AG04449 (cell line): ENCODE measurements at places on chromosomes 13 and 19.

GRCh38 chr19:32459204-32459865, 53.8 kb downstream of the DPY19L3 start:
- DNase-seq = no peak

- no peak for DNase-seq
Measured at GRCh38 chr19:50497022-50497405, 14.0 kb downstream of the JOSD2 start.

DNA sequence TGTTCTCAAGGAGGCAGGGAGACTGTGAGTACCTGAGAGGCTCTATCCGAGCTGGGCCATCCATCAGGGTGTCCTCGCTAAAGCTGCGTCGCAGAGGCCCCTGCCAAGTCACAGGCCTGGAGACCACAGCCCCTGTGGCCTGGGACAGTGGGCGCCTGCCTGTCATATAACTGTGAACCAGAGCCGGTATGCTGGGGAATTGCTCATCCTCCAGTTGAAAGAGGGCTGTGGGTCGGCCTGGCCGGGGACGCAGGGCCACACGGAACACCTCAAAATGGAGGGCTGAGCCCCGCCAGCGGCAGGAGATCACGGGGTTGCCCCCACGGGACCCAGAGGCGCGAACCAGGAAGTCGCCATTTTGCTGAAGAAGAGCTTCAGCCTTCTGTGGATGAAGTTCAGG, 6.6 kb downstream of the SH2D3A start:
- DNase-seq = no peak

- no peak for DNase-seq
Measured at GRCh38 chr19:45136507-45137178, 24.1 kb downstream of the NKPD1 start.

GRCh38 chr19:27657271-27658051, 1555.5 kb downstream of the UQCRFS1 start:
- DNase-seq = no peak

DNA sequence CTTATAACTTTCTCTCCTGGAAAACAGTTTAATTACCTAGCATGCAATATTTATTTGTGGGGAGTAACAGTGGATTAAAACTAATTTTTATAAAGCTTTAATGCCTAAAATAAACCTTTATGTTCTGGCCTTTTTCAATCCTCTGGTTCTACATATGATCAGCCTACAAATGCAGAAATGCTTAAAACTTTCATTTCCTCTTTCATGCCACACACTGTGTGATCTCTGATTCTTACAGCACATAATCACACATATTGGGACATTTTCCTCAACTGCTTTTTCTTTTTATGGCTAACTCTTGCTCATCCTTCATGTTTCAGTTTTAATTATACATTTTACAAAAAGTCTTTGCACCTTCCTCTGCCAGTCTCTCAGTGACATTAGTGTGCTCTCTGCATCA, 910.8 kb upstream of the SLITRK6 start:
- DNase-seq = no peak

GRCh38 chr19:43695985-43696704, 19.7 kb upstream of the IRGC start:
- no peak for DNase-seq

DNA sequence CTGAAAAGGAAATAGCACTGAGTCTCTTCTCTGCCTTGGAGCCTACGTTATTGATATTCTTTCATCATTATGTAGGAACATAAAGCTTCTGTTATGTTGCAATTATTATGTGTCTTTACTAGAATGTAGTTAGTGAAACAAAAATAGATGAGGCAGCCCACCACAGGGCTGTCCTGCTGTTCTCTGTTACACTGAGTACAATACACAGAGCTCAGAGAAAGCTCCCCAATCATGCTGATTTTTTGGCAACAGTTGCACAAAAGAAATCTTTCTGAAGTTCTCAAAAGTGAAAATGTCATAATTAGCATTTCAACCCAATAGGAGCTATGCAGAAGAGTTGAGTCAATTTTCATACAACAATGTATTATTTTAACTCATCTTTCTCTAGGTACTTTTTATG, 119.5 kb downstream of the EFNB2 start:
- no peak for DNase-seq

DNA sequence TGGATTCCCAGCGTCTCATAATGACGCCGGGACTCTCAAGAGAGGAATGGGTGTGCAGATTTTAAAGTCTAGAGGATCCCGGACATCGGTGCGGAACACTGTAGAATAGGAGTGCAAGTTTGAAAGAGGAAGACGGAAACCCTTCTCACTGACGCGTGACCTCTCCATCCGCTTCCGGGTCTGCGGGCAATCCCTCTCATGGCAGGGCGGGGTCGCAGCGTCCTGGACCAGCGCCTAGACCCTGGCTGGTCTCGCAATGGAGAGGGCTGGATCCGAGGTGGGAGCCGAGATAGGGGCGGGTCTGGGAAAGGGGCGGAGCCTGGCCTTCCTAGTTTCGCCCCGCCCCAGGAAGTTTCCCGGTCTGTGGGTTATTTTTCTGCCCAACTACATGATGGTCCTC, 4.6 kb upstream of the ZNF845 start:
- no peak for DNase-seq

DNA sequence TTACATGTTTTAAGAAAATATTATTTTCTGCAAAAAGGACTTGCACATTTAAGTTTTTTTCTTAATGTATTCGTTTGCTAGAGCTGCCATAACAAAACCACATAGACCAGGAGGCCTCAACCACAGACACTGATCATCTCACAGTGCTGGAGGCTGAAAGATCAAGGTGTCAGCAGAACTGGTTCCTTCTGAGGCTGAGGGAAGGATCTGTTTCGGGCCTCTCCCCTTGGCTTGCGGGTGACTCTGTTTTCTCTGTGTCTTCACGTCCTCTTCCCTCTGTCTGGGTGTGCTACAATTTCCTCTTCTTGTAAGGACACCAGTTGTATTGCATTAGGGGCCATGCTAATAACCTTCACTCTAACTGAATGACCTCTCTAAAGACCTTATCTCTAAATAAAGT, 364.2 kb downstream of the IRS2 start:
- DNase-seq = no peak

DNA sequence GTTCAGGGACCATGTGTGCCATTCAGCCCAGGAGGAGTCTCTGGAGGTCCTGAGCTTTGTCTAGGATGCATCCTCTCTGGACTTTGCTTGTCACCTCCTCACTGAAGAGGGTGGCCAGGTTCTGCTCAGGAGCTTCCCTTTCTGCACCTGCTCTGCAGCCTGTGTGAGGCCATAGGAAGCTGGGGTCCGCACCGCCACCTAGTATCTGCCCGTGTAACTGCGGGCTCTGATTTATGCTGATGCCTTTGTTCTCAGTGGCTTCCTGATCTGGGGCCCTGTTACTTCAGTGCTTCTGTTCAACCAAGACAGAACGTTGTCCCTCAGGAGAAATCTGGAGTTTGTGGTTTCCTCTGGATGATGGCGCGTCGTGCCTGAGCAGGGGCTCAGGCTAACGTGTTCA, 15.5 kb downstream of the ZNF610 start:
- DNase-seq = no peak

DNA sequence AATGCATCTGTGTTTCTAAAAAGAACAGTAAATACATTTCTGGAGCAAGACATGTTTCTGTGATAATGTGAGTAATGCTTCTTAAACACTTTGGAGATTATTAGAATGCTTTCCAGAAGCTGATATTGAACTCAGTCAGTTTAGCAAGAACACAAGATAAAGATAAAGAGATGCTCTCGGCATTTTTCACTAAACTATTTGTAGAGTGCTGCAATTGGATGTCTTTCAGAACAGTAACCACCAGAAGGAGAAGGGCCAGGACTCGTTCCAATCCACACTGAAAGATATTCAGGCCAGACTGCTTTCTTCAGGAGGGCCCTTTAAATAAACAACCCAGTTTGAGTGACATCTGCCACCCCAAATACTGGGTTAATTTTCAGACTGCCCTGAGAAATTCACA, 456.0 kb downstream of the TBC1D4 start:
- no peak for DNase-seq

GRCh38 chr13:93976528-93976927, 503.0 kb downstream of the DCT start:
- DNase-seq = no peak

DNA sequence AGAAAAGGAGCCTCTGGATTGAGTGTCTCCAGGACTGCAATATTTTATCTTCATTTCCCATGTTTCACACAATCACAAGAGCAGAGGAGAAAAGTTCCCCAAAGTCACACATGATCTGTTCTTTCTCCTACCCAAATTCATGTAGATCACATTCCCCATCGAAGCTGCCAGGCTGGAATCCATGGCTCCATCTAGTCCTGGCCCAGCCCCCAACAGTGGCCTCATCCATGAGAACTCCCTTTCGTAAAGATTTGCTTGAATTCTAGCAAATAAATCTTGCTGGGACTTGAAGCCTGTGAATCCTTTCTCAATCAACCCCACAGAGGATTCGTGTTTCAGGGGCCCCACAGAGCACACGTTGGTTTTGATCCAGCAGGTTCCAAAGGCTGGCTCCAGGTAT, 109.5 kb downstream of the COL4A1 start:
- DNase-seq = no peak

DNA sequence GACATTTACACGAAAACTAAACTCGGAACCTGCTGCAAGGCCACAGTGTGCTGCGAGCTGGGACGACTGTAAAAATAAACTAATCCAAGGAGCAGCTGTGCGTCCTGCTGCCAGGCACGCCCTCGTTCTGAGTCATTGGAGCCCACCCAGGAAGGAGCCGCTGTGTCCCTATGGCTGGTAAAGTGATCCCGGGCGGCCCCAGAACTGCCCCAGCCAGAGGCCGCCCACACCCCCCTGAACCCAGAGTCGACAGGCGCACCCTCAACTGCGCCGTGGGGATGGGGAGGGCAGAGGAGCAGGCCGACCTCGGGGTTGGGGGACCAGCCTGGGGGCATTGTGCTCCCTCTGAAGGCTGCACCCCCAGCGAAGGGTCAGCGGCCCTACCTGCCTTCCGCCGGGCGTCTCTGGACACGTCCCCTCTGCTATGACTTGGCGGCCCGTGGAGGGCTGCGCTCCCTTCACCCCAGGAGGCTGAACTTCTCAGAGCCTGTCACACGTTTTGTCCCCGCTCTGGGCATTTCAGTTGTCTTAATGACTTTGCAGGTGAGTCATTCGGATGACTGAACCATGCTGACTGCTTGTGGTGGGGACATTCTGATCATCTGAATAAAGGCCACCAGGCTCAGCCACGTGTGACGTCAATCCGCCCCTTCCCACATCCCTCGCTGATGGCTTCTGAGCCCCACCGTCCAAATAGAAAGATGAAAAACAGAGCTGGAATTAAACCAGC, 42.7 kb downstream of the ADPRHL1 start:
- peak; percentile 42 for DNase-seq

DNA sequence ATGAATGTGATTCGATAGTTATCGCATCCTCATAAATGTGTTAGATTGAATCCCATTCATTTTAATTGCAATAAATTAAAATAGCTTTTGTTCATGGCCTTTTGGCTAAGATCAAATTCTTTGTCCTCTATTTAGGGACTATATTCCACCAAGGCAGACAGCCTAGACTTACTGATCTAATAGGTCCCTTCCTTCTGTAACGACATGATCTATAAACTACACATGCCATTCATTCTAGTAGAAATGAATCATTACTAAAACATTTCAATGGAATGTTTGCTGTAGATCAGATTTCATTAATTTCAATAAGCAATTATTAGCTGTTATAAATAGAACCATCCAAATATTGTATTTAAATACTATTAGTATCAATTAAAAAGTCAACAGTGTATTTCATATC, 526.6 kb upstream of the KLHL1 start:
- DNase-seq = no peak

DNA sequence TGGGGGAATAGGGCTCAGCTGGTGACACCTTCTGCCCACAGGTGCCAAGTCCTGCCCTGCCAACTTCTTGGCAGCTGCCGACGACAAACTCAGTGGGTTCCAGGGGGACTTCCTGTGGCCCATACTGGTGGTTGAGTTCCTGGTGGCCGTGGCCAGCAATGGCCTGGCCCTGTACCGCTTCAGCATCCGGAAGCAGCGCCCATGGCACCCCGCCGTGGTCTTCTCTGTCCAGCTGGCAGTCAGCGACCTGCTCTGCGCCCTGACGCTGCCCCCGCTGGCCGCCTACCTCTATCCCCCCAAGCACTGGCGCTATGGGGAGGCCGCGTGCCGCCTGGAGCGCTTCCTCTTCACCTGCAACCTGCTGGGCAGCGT, 2.1 kb downstream of the P2RY11 start:
- DNase-seq = no peak

DNA sequence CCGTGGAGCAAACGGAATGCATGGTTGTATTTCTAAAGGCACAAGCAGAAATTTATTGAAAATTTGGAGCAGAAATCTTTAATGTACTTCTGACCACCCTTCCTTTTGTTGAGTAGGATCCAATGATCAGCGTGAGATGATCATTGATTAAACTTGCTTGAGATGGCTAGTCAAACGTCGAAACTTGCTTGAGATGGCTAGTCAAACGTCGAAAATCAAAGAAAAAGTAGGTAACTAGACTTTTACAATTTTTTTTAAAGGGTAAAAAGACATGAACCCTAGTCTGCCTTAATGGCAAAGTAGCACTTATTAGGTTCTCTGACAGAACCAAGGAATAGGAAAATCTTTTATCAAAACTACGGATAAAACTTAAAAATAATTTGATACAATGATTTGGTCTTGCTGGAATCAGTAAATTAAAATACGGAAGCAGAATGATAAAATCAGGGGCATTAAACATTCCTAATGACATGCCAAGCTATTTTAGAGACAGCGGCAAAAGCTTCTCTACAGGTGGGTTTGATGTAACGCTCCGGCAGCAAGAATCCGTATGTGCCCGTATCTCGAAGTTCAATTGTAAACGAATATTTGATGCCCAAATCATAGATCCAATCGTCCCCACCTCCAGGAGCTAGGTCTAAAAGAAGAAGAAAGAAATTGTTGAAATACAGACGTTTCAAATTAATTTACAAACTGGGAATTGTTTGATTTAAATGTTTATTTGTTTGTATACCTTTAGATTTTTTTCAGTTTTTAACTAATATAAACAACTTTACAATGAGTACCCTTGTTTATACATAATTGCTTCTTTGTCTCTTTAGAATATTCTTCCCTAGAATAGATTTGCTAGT, 841 bp upstream of the ZC3H13 start:
- no peak for DNase-seq

- no peak for DNase-seq
Measured at GRCh38 chr13:30798776-30799355, 63.5 kb downstream of the ALOX5AP start.

DNA sequence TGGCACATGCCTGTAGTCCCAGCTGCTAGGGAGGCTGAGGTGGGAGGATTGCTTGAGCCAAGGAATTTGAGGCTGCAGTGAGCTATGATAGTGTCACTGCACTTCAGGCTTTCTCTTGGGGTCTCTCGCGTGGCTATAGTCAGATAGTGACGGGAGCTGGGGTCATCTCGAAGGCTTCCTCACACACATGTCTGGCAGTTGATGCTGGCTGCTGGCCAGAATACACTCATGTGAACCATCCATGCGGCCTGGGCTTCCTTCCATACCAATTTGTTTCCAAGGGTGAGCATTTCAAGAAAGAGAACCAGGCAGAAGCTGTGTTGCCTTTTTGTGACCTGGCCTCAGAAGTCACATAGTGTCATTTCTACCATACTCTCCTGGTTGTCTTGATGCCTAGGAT, 26.4 kb downstream of the LEUTX start:
- no peak for DNase-seq
